MM.1S (cell line): ENCODE measurements at places on chromosomes 2 and 18.
A peak's percentile ranks its signal among the peaks of the same experiment; 100 is the strongest.

- no peak for DNase-seq
Measured at GRCh38 chr2:128158176-128158575, 67.2 kb downstream of the UGGT1 start.

DNA sequence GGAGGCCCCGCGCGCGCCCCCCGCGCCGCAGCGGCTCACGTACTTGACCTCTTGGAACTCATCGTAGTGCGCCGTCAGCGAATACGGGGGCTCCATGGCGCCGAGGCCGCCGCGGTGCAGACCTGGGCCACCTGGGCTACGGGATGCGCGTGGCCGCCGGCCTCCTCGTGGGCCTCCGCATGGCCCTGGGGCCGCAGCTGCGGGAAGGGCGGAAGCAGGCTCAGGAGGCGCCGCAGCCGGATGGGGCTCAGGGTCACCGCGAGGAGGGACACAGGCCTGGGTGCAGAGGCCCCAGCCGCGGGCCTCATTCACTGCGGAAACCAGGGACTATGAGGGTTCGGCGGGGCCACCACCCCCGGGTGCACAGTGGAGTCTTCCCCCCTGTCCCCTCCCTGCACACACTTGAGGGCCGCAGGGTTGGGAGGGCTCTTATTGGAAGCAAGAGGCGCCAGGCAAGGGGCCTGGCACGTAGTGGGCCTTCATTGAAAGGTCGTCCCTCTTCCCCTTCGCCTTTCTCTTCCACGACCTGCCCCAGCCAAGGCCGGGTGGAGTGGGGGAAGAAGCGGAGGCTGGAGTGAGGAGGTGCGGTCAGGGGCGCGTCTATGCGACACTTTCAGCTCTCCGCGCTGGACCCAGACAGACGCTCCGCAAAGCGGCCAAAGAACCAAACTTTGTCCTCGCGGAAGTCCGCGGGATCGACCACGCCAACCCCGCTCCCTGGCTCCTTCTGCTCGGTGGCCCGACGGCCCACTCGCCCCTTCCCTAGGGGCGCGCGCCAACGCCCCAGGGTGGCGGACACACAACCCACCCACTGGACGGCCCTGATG is 863 bp downstream of the ECEL1 start:
- DNase-seq = no peak

DNA sequence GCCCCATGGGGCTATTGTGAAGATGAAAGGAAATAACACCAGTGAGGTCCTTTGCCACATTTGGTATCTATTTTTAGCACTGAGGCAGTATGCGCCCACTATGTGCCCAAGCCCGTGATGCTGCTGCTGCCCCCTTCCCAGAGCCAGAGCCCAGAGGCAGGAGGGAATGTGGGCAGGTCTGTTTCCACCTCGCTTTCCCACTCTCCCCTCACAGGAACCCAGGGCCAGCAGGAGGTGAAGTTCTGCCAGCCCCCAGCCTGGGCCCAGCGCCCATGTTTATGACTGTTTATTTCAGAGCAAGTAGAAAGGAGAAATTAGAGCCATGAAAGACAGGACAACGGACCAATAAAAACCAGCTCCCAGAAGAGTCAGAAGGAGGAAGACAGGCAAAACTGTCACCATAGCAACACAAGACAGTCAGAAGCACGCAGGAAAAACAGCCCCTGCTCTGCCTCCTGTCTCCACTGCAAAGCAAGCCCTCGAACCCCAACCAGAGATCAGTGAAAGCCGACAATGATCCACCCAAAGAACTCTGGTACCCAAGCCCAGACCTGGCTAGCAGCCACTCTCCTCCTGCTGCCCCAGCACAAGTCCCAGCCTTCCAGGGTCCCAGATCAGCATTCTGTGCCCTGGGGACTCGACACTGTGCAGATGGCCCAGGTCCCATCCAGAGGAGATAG is 1.4 kb downstream of the CYRIA start:
- DNase-seq = no peak

- DNase-seq = no peak
Measured at GRCh38 chr2:6203291-6203959, 511.2 kb downstream of the SOX11 start.

DNA sequence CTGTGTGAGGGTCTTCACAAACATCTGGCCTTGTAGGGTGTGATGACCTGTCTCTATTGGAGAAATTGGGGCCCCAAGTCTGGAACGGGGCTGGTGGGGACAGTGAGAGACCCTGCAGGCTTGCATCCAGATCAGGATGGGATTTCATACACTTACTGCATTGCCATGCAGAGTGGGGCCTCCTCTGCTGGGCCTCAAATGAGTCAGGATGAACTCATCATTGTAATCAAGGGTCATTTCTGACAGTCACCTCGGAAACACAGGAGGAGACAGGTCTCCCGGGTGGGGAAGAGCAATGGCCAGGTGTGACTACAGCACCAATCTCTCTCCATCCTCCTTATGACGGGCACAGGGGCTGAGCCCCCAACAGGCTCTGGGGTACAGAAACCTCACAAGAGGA is 48.1 kb upstream of the GALR1 start:
- no peak for DNase-seq

DNA sequence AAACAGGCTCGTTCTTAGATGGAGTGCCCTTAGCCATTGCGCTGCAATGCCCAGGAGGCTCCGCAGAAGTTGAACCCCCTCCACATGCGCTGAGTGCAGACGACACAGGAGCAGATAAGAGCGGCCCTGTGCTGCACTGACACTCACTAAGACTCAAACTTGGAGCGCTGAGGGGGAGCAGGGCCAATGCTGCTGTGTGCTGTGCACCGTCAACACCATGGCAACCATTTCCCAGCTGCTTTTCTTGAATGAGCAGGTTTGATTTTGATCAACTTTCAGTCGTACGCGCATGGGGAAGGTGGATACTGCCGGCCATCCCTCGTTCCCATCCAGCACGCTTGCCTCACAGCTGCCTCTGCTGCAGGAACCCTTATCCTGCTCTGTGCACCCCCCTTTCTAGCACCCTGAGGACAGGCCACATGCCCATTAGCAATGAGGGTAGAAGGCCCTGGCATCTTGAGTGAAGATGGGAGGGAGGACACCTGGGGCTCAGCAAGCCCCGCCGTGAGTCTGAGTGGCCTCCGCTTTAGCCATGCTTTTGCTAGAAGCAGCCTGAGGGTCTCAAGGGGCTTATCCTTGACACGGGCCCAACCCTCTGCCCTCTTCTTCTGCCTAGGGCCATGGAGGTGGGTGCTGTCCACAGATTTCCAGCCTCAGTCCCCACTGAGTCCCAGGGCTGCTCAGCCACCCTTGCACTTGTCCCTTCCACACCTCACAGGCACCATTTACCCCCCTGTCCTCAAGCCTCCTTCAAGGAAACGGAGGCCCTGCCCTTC is 271.9 kb downstream of the PHLPP1 start:
- no peak for DNase-seq

GRCh38 chr18:23761941-23762340 is 72.7 kb downstream of the LAMA3 start:
- no peak for DNase-seq

GRCh38 chr2:158034198-158034866 is 67.3 kb upstream of the UPP2 start:
- peak; percentile 61 for DNase-seq

GRCh38 chr2:23904692-23905091 is 22.2 kb downstream of the ATAD2B start:
- DNase-seq = no peak
